ENCODE measurements at places on chromosomes 3 and 15.

GRCh38 chr15:81229586-81229985, 32.9 kb downstream of the IL16 start:
- no peak for DNase-seq

GRCh38 chr3:190019844-190020243, 100.9 kb downstream of the P3H2 start:
- DNase-seq: no peak

- no peak for DNase-seq
Observed at GRCh38 chr15:37246856-37247255, 146.5 kb upstream of the MEIS2 start.

DNA sequence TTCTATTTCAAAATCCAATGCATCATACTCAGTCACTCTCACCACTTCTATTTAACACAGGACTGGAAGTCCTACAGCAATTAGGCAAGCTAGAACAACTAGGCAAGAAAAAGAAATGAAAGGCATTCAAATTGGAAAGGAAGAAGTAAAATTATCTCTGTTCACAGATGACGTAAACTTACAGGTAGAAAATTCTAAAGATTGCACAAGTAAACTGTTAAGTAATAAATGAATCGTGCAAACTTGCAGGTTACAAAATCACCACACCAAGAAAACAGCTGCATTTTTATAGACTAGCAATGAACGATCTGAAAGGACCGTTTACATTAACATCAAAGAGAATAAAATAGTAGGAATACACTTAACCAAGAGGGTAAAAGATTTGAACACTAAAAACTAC, 36.2 kb downstream of the CHST2 start:
- no peak for DNase-seq

DNA sequence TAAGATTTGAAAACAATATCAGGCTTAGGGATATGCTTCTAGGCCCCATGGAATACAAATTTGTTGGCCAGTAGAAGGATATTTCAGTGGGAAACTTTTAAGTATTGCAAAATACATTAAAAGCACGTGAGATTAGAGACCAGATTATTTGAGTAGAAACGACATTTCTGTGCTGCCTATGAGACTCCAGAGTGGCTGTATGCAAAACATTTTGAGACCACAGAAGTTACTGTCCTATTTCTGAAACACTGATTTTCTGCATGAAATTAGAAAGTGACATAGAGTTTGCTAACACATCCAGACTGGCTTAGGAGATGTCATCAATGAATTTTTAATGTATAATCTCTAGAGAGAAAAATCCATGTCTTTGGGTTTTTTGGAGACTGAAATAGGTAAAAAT, 99.8 kb downstream of the KCNH8 start:
- DNase-seq: no peak

GRCh38 chr3:42509111-42509510, 6.7 kb downstream of the VIPR1 start:
- no peak for DNase-seq

DNA sequence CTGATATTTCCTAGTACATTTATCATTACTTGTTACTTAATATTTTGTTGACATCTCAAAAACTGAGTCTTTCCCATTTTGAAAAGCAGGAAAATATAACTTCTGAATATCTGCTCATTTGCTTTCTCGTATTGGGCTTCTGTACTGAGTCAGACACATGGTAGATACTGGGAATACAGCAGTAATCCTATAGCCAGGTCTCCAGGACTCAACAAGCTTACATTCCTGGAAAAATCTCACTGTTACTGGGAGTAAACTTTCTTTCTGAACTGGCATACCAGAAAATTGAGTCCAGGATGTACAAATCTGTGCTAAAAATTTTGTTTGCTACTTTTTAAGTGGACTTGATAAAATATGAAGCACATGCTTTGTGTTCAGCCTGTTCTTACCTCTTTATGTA, 240.4 kb downstream of the RBMS3 start:
- no peak for DNase-seq

GRCh38 chr15:98930576-98930975, 77.0 kb downstream of the PGPEP1L start:
- DNase-seq: no peak

- DNase-seq: no peak
Observed at GRCh38 chr3:10977892-10978510, 14.5 kb upstream of the SLC6A1 start.

- no peak for DNase-seq
Observed at GRCh38 chr15:67803996-67804843, 21.1 kb upstream of the SKOR1 start.

DNA sequence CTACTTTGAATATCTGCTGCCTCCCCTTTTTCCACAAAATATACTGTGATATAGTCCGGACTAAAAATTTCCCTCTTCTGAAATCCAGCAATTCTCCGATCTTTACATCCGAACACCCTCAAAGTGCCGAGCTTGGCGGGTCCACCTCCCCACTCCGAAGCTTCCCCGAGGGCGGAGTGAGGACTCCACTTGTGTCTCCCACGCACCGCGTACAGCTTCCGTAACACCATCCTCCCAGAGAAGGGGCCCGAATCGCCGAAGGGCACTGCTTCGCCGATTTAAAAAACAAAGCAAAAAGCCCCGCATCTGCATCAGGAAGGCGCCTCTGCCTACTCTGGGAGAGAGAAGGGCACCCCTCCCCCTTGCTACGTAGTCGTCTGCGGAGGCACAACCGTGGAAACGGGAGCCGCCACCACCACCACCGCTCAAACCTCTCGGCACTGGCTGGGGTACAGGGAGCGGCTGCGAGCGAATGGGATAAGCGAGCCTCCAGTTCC, 551 bp downstream of the NCBP2 start:
- DNase-seq: peak; percentile 67

GRCh38 chr3:71690341-71690841, 34.8 kb downstream of the EIF4E3 start:
- no peak for DNase-seq

GRCh38 chr3:31369637-31370379, 162.9 kb upstream of the STT3B start:
- no peak for DNase-seq

GRCh38 chr3:9301091-9301490, 51.6 kb upstream of the SRGAP3 start:
- no peak for DNase-seq
